ENCODE measurements at places on chromosomes 16 and 17.

- DNase-seq, result no peak
Measured at GRCh38 chr17:75400326-75400939, 5.0 kb downstream of the GRB2 start.

DNA sequence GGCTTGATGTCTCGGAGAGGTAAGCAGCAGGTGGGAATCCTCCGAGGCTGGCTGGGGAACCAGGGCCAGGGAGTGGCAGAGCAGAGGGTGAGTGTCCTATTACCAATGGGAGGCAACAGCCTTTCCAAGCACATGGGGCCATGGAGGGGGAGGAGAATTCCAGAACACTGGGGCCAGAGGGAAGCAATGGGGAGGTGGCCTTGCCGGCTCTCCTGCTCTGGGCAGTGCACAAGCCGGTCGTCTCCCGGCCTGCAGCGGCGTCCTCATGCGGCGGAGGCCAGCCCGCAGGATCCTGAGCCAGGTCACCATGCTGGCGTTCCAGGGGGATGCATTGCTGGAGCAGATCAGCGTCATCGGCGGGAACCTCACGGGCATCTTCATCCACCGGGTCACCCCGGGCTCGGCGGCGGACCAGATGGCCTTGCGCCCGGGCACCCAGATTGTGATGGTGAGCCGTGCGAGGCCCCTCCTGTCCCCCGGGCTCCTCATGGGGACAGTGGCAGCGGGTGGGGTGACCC, 21.9 kb downstream of the SGSH start:
- DNase-seq, result no peak

- no peak for DNase-seq
Measured at GRCh38 chr17:81271226-81271625, 23.9 kb downstream of the SLC38A10 start.

DNA sequence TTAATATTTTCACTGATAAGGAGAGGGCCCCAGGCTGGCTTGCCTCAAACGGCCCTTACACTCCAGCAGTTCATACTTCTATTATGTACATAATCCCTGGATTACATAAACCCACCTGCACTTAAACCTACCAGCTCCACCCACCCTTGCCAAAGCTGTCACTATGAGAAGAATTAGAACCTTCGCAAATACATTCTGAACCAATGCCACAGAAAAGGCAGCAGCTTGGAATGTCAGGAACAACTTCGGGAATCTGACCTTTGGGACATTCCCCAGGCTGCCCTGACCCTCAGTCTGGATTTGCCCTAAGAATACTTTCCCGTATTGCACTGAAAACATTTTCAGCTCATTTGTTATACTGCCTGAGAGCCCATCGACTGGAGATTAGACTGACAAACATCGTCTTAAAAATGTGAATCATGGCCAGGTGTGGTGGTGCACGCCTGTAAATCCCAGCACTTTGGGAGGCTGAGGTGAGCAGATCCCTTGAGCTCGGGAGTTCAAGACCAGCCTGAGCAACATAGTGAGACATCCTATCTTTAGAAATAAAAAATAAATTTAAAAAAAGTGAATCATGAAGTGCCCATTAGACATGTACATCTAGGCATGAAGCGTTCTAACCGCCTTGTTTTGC, 21.0 kb upstream of the SEC14L1 start:
- no peak for DNase-seq

DNA sequence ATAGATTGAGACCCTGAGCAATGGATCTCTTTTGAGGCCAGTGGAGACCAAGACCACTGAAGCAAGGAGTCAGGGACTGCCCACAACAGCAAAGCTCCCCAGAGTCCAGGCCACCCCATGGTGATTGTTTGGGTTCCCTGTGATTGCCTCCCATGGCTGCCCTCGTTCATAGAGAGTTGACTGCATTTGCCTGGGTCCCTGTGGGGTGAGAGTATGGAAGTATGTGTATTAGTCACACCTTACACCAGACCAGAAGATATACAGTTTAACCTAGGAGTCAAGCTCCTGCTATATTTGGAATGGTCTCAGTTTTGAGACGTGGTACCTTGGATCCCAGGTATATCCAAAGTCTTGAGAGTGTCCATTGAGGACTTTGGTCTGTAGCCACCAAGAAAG, 20.2 kb downstream of the HLF start:
- no peak for DNase-seq

GRCh38 chr16:3148256-3149192, 13.7 kb downstream of the ZNF213 start:
- no peak for DNase-seq

- no peak for DNase-seq
Measured at GRCh38 chr17:58380207-58381123, 28.5 kb upstream of the SUPT4H1 start.

DNA sequence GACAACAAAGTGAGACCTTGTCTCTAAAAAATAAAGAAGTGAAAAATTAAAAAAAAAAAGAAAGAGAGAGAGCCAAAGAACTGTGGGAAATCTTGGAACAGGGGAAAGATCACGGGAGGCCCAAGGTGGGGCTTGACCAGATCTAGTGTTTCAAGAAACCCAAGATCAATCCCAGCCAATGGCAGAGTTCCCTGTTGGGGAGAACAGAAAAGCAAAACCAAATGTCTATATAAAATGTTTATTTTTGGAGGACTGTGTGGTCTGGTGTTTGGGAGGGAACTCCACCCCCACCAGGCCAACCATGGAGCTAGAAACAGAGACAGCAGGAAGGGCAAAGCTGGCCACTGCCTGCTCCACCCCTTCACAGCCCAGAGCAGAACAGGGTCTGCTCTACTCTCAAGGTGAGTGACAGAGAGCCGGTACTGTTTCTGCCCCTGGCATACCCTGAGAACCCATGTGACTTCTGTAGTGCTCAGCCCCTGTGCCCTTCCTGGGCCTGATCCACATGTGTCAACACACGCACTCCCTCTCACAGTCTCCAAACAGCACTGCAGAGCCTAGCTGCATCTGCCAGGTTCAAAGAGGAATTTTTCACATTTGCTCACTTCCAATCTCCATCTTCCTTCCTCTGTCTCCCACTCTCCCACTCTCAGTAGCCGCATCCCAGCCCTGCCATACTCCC, 3.7 kb downstream of the TMEM101 start:
- DNase-seq, result no peak

DNA sequence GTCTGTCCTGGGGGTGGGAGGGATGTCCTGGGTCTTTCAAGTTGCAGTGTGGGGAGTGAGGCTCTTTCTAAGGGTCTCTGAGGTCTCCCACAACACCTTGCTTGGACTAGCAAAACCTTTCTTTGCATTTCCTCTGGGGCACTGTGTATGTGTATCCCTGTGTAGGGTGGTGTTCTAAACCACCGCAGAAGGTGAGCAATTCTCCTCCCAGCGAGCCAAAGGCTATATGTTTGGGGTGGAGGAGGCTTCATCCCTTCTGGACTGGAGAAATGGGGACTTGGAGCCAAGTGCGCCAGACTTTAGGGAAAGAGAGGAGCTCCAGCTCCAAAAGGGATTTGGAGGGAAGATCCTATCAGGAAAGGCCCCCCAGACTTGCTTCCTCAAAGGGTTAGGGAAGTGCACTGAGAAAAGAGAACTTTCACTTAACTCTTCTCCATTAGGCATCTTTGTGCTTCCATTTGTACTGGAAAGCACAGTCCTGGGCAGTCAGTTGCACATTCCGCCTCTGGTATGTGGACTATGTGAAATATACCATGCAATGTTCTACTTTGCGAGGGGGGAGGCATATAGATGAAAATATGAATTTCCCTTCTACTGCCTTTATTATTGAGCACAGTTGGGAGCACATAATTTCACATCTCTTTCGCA, 18.9 kb upstream of the HOXB9 start:
- DNase-seq, result no peak

DNA sequence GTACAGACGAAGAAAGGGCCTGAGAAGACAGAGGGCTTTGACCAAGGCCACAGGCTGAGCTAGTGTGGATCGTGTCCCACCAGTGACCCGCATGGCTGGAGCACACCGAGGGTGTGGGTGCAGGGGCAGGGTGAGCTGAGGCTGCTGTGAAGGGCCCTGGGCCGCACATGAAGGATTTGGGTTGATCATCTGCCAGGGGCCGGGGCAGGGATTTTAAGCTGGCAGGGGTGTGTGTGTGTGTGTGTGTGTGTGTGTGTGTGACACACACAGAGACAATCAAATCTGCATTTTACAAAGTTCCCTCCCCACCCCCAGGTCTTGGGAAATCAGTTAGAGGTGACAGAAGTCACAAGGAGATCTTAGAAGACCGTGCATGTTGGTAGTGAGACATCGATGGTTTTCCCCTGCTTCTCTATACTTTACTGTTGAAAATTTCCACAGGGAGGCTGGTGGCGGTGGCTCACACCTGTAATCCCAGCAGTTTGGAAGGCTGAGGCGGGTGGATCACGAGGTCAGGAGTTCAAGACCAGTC, 65.2 kb downstream of the SRCIN1 start:
- no peak for DNase-seq

GRCh38 chr16:49994006-49994405, 31.0 kb upstream of the CNEP1R1 start:
- DNase-seq, result no peak

GRCh38 chr16:81374550-81374949, 59.8 kb downstream of the GAN start:
- no peak for DNase-seq

- DNase-seq, result no peak
Measured at GRCh38 chr17:39069114-39069756, 82.2 kb downstream of the PLXDC1 start.

GRCh38 chr17:36653856-36654255, 52.5 kb downstream of the MRM1 start:
- no peak for DNase-seq

DNA sequence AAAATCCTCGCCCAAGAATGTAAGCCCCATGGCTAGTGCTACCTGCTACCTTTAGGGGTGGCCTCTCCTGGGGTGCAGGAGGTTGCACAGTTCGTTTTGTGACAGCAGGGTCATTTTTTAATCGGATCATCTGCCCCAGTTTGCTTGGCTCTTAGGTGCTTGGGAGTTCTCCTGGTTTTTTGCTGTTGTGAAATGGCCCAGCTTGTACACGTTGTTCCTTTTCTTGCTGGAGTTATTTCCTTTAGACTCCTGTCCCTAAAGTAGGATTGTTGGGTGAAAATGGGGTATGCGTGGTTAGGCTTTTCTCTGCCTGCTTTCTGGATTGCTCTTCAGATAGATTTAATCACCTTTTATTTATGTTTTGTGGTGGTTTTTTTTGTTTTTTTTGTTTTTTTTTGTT, 25.8 kb downstream of the ABCC1 start:
- DNase-seq, result no peak

DNA sequence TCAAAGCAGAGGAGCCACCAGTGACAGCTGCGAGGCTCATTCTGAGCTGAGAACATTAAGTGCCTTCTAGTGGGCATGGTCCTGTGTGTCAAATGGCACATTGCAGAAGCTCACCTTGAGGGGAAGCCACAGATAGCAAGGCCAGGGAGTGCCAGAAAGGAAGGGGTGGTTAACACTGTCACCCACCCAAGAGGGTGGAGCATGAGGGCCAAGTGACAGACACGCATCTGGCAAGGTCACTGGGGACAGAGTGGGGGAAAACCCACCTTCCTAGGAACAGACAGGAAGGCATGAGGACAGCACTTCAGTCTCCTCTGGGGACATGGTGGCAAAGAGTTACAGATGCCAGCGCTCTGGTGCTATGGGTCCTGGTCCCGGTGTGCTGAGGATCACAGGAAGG, 22.1 kb downstream of the NUBP1 start:
- no peak for DNase-seq

DNA sequence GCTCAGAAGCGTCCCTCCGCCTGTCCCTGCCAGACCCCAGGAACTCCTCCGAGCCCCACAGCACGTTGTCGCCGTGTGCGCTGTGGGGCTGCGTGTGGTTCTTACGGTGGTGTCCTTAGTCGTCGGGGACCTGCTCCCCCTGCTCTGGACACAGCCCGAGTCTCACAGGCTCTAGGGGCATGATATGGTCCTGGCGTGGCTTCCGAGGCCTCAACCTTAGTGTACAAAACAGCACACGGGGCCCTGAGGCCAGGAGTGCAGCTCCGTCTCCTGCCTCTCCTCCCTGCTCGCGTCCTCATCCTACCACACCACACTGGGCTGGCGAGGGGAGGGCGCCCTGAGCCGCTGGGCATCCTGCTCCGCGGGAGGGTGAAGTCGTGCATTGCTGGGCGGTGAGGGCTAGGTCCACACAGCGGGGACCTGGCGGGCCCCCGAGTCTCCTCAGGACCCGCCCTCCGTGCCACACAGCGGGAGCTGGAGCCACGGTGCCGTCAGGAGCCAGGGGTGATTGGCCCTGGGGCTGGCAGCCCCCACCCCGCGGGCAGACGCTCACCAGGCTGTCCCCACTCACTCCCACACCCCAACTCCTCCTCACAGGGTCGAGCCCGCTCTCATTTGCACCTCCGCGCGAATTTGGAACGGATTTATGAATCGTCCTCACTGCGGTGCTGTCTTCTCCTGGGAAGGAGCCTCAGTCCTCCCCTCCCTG, 1.2 kb upstream of the MAFG start:
- no peak for DNase-seq

DNA sequence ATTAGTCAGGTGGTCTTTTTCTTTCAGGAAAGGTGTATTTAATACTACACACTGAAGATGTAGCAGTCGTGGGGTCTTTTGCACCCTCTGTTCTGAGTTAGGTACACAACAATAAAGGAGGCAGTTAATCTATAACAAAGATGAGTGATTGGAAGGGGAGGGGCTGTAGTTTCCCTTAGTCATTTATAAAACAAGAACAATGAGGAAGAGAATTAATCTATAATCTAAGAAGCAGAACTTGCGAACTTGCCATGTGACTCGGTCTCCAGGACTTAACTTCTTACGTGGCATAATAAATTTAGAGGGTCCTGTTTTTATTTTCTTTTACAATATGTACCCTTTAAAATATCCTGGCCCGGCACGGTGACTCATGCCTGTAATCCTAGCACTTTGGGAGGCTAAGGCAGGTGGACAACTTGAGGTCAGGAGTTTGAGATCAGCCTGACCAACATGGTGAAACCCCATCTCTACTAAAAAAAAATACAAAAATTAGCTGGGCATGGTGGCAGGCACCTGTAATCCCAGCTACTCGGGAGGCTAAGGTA, 8.6 kb upstream of the APPBP2 start:
- DNase-seq, result no peak
